CD4-positive, alpha-beta T cell treated with Interleukin-10 for 1 hour (primary cell): ENCODE measurements at places on chromosomes 4 and X.

DNA sequence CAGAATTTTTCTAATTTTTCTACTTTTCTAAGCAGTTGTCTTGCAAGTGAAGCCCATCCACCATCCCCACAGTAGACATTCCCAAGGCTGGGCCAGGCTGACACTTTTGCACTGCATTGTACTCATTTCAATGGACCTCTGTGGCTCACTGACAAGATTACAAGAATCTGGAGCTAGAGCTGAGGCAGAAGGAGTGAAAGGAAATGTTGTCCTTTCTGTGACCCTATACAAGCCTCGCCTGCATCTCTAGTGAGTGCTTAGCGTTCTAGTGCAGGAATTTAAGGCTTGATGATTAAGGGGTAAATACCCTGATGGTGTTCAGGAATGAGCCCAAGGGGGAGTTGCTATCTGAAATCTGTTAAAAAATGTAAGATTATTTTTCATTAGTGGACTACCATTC is 6.3 kb downstream of the MAGED1 start:
- DNase-seq, result no peak

GRCh38 chr4:3375688-3376087 is 66.1 kb upstream of the HGFAC start:
- DNase-seq, result no peak

GRCh38 chr4:175034986-175035705 is 117.0 kb downstream of the ADAM29 start:
- no peak for DNase-seq

DNA sequence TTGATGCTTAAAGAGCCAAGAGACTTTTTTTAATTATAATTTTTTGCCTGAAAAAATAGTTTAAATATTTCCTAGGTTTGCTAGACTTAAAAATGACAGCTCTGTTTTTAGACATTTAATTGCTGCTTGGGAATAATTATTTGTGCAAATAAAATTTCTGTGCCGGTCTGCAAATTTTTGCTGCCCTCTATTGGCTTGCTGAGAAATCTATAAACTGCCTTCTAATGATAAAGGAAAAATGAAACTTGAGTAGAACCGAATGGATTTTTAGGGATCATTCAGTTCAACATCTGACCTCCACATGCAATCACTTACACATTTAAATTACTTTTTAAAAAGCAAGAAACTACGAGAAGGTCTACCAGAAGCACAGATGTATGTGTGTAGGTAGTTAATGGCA is 434.0 kb downstream of the FAM133A start:
- no peak for DNase-seq

- DNase-seq, result no peak
Measured at GRCh38 chrX:426881-427280, 40.2 kb upstream of the PPP2R3B start.
